Activated naive CD4-positive, alpha-beta T cell treated with Interleukin-2 at 50 U/mL for 16 hours (primary cell): ENCODE measurements at places on chromosomes 7 and 10.

DNA sequence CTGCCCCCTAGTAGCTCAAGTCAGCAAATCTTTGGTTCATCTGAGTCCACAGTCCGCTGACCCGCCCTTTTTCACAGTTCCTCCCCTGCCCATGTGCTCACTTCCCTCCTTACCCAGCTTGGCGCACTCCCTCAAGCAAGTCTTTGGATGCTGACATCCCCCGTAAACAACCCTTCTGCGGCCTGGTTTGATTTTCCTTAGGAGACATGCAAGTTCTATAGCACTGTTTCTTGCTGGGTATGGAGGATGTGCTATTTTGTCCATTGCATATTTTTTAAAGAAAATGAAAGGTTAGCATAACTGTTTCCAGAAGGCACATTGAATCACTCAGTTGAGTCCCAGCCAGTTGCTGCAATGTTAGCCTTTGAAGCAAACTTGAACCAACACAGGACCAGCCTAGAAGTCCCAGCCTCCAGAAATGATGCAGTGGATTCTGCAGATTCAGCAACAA lies 38.2 kb downstream of the HTRA1 start:
- no peak for DNase-seq

- no peak for DNase-seq
These were observed 27.1 kb upstream of the TTYH3 start for GRCh38 chr7:2604608-2605174.

DNA sequence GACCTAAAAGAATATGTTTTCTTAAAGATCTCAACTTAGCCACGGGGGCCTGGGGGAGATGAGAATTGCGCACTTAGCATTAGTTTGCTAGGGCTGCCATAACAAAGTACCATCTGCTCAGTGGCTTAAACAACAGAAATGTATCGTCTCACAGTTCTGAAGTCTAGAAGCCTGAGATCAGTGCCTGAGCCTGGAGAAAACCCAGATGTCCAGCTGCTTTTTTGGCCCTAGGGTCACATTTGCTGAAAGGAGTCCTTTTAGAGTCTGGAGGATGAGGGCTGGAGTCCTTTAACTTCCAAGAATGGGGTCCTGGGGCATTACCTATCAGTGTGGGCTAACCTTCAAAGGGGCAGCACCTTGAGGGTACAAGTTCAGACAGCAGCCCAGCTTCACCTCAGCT lies 48.2 kb downstream of the SMURF1 start:
- no peak for DNase-seq

GRCh38 chr7:107700570-107700969 lies 39.9 kb downstream of the SLC26A4 start:
- DNase-seq = no peak

GRCh38 chr10:24393201-24393600 lies 184.3 kb downstream of the KIAA1217 start:
- DNase-seq = no peak

- no peak for DNase-seq
These were observed 509.9 kb downstream of the PARD3 start for GRCh38 chr10:34305189-34305588.

DNA sequence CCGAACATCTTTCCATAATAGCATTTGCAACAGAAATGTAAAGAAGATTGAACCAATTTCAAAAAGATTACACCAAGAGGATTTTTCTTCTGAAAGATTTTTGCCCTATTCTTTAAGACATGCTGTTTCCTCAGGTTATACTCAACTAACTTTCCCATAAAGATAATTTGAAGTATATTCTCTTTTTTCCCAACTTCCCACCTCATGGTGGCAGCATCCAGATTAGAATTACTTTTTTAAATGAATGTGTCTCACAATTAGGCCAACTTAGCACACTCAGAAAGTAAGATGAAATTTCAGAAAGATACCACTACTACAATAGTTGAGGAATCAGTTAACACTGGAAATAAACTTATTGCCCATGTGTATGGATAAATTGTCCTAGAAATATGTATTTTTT lies 178.2 kb upstream of the CSTF2T start:
- DNase-seq = no peak

DNA sequence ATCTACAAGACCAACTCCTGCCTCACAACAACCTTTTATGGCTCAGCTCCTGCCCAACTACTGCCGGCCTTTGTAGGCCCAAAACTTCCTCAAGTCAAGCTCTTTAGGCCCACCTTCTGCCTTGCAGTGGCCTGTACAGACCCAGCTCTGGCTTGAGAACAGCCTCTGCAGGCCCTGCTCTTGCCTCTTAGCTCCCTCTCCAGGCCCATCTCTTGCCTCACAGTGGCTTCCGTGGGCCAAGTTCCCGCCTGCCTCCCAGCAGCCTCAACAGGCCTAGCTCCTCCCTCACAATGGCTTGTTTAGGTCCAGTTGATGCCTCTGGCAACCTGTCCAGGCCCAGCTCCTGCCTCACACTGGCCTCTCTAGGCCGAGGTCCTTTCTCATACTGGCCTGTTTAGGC lies 32.4 kb upstream of the VKORC1L1 start:
- DNase-seq = peak; percentile 17

GRCh38 chr7:115135146-115135545 lies 213.3 kb downstream of the MDFIC start:
- DNase-seq = no peak

DNA sequence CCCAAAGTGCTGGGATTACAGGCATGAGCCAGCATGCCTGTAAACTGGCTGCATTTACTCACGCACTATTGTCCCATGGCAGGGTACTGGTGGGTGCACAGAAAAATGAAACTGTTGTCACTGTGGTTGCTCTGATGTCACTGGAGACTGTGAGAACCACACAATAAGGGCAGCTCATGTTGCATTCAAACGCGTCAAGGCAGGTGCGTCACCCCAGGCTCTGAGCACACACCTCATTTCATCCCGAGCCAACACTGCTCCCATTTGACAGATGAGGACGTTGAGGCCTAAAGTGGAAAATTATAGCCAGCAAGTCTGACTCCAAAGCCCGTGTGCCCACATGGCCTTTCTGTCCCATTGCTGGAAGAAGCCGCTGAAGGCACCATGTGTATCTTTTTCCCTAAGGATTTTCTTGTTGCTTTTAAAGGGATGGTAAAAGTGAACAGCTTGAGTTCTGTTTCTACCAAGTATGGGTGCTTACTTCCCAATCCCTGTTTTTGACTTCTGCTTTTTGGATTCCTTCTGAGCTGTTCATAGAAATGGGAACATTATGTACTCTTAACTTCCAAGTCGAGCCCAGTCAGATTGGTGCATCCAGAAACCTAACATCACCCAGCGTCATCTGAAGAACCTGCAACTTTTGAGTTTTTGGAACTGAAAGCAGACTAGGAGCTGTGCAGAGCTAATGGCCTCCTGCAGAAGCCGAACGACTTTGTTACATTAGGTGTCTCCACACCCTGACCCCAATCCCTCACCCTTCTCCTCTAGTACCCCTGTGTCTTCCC lies 60.1 kb upstream of the CARD11 start:
- no peak for DNase-seq

GRCh38 chr10:69651362-69651761 lies 21.3 kb downstream of the FAM241B start:
- DNase-seq = no peak

DNA sequence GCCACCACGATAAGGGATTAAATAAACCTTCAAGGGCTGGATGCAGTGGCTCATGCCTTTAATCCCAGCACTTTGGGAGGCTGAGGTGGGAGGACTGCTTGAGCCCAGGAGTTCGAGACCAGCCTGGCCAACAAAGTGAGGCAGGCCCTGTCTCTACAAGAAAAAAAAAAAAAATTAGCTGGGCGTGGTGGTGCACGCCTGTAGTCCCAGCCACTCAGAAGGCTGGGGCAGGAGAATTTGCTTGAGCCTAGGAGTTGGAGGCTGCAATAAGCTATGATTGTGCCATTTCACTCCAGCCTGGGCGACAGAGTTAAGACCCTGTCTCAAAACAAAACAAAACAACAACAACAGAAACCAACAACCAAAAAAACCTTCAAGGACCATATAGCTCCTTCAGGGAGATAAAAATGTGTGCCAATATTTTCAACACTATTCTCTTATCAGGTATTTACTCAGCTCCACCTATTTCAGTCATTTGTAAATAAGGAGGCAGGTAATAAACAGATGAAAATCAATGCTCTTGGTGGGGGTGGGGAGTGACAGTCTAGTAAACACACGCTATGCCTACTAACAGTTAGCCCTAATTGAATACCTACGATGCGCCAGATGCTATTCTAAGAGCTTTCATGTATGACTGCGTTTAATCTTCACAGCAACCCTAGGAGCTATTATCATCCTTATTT lies 13.2 kb downstream of the BAIAP2L1 start:
- no peak for DNase-seq

- peak; percentile 85 for DNase-seq
These were observed 26.1 kb downstream of the FAM53B start for GRCh38 chr10:124717911-124718741.

- DNase-seq = no peak
These were observed 46.4 kb downstream of the ZNF680 start for GRCh38 chr7:64516451-64516850.

DNA sequence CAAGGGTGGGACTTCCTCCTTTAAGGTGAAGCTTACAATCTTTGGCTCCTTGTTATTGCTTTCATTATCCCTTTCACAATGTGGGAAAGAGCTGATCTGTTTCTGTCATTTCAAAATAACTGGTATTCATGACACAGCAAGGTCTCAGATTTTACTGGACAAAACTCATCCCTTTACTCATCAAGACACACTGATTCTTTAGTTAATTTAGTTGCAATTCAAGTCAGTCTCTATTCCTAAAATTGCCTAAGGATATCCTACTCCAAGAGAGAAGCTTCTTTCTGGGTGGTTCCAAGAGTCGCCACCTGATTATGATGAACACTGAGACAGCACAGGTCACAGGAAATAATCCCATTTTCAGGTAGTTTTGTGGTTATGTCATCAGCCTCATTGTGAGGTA lies 5.8 kb upstream of the PNLIPRP3 start:
- DNase-seq = no peak

DNA sequence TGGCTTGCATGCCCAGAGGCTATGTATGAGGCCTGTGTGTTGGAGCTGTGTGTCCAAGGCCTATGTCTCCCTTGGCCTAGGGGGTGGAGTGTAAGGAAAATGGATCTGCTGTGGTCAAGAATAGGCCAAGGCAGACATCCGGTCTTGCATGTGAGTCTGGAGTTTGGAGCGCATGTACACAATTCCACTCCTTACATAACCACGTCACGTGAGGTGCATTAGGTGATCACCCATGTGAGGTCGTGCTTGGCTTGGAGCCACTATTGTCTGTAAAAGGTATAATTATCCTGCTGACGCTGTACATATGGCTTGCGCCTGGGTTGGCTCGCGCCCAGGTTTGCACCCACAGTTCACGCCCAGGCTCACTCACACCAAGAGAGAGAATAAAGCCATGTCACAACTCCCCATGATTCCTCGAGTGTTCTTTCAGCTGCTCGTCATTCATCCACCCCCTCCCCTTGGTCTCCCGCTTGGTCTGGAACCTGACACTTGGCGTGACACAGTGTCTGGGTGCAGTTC lies 105.5 kb downstream of the BICC1 start:
- no peak for DNase-seq

GRCh38 chr7:129975309-129975708 lies 22.5 kb upstream of the UBE2H start:
- DNase-seq = no peak

GRCh38 chr7:21947056-21947455 lies 1.4 kb upstream of the CDCA7L start:
- no peak for DNase-seq

GRCh38 chr10:20343036-20343435 lies 526.8 kb downstream of the PLXDC2 start:
- DNase-seq = no peak

DNA sequence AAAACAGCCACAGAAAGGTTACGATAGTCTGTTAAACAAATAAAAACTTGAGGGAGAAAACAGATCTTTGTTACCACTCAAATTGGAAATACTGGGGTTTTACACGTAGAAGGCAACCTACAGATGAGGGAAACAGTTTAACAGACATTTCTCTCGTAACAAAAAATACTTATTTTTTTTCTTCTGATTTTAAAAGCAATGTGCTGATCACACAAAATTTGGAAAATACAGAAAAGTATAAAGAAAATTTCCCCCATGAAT lies 211.7 kb downstream of the FAM107B start:
- no peak for DNase-seq

DNA sequence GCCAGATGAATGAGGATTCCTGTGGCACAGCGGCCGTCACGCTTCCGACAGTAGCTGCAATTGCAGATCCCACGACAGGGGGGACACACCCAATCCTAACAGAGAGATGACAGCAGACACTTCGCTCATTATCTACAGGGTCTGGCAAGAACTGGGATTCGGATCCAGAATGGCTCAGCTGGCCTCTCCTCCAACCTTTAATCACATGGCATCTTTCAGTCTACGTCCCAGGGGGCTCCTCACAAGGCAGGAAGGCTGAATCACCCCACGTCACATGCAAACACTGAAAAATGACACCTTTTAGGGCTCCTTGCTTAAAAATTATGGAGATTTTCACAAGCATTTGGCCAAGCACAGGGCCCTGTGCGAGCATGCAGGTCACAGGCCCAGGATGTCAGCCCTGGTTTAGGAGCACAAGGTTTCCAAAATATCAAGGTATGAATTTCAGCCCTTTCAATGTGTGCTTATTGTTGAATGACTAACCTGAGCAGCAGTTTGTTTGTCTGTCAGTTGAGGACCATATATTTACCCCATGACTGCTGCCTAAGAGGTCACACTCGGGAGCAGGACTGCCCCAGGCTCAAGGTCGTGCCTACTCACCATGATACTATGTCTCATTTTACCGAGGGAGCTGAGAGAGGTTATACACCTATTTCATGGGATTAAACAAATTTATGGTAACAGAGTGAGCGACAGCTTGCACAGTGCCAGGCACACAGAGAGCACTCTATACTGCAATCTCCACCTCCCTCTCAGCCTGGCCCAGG lies 42.5 kb downstream of the CDCA7L start:
- no peak for DNase-seq

- DNase-seq = no peak
These were observed 42.8 kb downstream of the WNT2 start for GRCh38 chr7:117279931-117280557.

- no peak for DNase-seq
These were observed 1519.6 kb downstream of the REEP3 start for GRCh38 chr10:65040796-65041195.

DNA sequence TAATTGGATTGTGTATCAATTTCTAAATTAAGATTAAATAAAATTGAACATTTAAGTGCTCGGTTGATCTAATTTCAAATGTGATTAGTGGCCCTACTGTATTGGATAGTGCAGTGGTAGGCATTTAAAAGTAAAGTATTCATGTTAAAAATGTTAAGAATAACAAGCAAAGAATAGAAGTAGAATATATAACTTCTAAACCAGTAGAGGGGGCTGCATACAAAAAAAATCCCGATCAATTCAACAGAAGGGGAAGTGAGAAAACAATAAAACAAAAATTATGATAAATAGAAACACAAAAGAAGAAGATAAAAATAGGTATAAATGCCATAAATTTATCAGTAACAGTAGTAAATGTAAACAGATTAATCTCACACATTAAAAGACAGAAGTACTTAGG lies 24.9 kb upstream of the WDFY4 start:
- no peak for DNase-seq

- DNase-seq = no peak
These were observed 750.3 kb downstream of the ANKRD7 start for GRCh38 chr7:118974836-118975235.
